Lung microvascular endothelial cell (primary cell): ENCODE measurements at places on chromosomes 5 and 9. TPM values are rescaled to one million over a fixed set of nuclear protein-coding genes. Genes with fewer than 3 reads are reported as not detected.

ADRB2 gene
- total RNA-seq, result 5.7 and 9.5 TPM in 2 replicates

SARDH gene
- total RNA-seq, result 0.20 and 0.22 TPM in 2 replicates

SLC9A3 gene
- 0.65 and 0.79 TPM in 2 replicates for total RNA-seq

COL23A1 gene
- total RNA-seq, result under 0.01 and 0.40 TPM in 2 replicates

BTNL9 gene
- under 0.01 TPM in 2 replicates for total RNA-seq

PCSK1 gene
- total RNA-seq, result under 0.01 and 0.22 TPM in 2 replicates

SLC4A9 gene
- total RNA-seq, result under 0.01 TPM in 1 of 2 replicates, not detected in the other

FRRS1L gene
- under 0.01 TPM in 1 of 2 replicates, not detected in the other for total RNA-seq

ABLIM3 gene
- 19.4 and 20.0 TPM in 2 replicates for total RNA-seq

GBA2 gene
- total RNA-seq, result 42.5 and 54.0 TPM in 2 replicates

BAAT gene
- not detected in 2 replicates for total RNA-seq

CDH10 gene
- under 0.01 TPM in 1 of 2 replicates, not detected in the other for total RNA-seq

TMEM171 gene
- 0.40 and 1.1 TPM in 2 replicates for total RNA-seq

NIPAL4 gene
- not detected in 2 replicates for total RNA-seq

NMUR2 gene
- not detected in 2 replicates for total RNA-seq

RANBP3L gene
- under 0.01 and 0.20 TPM in 2 replicates for total RNA-seq

CREB3 gene
- total RNA-seq, result 34.4 and 36.7 TPM in 2 replicates

GARIN3 gene
- not detected in 2 replicates for total RNA-seq

MLLT3 gene
- total RNA-seq, result 3.8 and 4.1 TPM in 2 replicates

FAM151B gene
- total RNA-seq, result 2.0 and 2.2 TPM in 2 replicates

FOXD4L5 gene
- total RNA-seq, result not detected in 2 replicates

FIBCD1 gene
- not detected in 2 replicates for total RNA-seq
